MG63 (cell line): ENCODE measurements at places on chromosomes 3 and 15. TPM values are rescaled to one million over a fixed set of nuclear protein-coding genes. Genes with fewer than 3 reads are reported as not detected.

EPHB3 gene
- total RNA-seq = 1.8 and 8.7 TPM in 2 replicates

PTX3 gene
- total RNA-seq = 6.5 and 13.2 TPM in 2 replicates

SV2B gene
- not detected in 2 replicates for total RNA-seq

ANKRD63 gene
- total RNA-seq = not detected in 2 replicates

CCDC13 gene
- total RNA-seq = 0.59 and 10.2 TPM in 2 replicates

CIB2 gene
- 4.0 and 8.0 TPM in 2 replicates for total RNA-seq

GOLGA8J gene
- total RNA-seq = 0.07 TPM in 1 of 2 replicates, not detected in the other

RBPMS2 gene
- not detected in 2 replicates for total RNA-seq

SCN11A gene
- not detected in 2 replicates for total RNA-seq

LMAN1L gene
- not detected in 2 replicates for total RNA-seq
